ENCODE measurements at places on chromosomes 2 and 18.

DNA sequence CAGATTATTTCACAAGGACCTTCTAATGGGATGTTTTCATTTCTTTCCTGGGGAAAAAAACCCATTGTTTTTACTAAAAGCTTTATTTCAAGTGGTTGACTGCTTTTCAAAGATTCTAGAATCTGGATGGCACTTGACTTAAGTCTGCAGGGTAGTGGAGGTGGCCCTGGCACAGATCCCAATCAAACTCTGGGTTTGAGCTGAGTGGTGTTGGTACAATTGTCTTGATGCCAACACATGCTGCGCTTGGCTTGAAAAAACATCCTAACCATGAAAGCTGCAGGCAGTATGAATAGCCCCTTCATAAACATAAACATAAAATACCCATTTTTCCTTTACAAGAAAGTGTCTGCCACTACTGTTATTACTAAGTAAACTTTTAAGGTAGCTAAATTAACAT is 3.6 kb downstream of the PAPOLG start:
- DNase-seq, result no peak

DNA sequence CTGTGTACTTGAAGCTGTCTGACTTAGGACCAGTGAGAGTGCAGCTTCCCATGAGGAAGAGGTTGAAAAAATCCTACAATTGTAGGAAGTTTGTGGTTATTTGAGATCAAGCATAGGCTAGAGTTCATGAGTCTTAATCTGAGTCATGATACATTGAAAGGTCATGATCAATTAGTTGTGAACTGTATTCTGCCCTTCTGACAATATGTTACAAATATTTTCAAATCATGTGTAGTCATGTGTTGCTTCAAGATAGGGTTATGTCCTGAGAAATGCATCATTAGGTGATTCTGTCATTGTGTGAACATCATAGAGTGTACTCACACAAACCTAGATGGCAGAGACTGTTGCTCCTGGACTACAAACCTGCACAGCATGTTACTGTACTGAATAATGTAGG is 68.4 kb upstream of the MFF start:
- DNase-seq, result no peak

- no peak for DNase-seq
Observed at GRCh38 chr2:174013315-174013751, 48.2 kb upstream of the SP3 start.

DNA sequence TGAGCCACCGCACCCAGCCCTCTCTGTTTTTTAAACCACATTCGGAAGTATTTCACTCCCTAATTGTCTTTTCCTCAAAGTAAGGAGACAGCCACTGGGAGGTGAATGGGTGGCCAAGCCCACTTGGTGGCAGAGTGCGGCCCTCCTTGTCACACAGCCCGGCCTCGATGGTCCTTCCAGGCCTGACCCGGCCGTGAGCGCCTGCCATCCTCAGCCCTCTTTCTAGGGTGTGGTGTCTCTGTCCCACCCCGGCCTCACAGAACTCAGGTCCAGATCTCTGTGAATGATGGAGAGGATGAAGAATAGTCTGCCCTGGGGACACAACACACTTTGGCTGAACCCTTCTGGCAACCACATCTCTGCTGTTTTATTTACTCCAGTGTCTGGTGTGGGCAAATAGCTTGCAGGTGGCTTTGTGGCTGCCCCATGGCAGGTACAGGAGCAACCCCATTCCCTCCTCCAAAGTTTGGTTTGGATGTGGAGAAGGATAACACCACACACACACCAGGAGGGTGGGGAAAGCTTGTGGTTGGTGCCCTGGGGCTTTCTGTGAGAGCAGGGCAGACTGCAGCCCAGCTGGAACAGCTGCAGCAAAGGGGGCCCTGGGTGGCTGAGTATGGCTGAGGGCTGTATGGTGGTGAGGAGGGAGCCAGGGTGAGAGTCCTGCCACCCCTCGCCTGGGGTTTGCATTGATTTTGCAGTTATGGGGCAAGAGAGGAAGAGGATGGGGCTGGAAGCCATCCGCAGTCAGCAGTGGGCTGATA is 88.6 kb downstream of the FAM168B start:
- DNase-seq, result no peak

DNA sequence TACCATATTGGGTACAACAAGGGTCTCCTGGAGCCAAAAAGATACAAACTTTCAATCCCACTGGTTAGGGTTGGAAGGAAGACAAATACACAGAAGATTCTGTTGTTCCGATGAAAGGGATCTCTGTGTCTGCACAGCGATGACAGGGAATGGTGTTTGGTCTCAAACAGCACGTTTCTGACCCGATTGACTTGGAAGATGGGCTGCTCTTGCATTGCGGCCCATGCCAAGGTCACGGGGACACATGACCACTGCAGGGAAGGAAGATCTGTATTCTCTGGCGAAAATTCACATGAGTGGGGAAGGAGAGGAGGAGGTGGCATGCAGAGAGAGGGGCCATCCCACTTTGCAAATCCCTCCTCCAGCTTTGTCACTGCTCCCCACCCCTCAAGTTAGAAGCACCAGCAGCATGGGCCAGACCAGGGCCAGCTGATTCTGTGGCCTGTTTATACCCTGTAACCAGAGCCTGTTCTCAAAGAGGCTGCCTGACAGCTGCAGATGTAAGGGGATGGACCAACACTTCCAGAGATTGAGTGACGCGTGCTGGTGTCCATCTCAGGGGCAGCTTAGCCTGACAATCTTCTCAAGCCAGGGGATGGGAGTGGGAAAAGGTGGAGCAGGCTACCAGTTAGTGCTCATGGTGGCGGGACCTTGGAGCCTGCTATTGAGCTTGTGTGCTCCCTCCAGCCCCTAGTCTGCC is 57.2 kb downstream of the TNP1 start:
- DNase-seq, result no peak

DNA sequence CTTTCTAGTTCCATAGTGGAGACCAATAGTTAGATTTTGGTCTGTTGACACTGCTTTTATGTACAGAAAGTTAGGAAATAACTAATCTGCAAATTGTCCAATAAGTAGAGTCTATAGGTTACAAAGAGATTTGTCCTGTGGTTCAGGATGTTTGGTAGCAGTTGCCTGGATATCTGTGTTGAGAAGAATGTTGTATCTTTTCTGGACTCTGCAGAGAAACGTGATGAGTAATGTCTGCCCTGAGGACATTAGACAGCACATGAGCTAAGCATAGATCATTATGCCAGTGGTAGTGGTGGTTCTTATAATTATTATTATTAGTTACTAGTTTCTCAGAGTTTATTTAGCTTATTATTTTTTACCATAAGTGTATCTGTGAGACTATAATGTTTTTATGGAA is 65.8 kb downstream of the ANKRD62 start:
- DNase-seq, result no peak

GRCh38 chr2:153891051-153891450 is 19.3 kb downstream of the GALNT13 start:
- DNase-seq, result peak; percentile 46

GRCh38 chr18:48502906-48503305 is 35.9 kb upstream of the CTIF start:
- no peak for DNase-seq

DNA sequence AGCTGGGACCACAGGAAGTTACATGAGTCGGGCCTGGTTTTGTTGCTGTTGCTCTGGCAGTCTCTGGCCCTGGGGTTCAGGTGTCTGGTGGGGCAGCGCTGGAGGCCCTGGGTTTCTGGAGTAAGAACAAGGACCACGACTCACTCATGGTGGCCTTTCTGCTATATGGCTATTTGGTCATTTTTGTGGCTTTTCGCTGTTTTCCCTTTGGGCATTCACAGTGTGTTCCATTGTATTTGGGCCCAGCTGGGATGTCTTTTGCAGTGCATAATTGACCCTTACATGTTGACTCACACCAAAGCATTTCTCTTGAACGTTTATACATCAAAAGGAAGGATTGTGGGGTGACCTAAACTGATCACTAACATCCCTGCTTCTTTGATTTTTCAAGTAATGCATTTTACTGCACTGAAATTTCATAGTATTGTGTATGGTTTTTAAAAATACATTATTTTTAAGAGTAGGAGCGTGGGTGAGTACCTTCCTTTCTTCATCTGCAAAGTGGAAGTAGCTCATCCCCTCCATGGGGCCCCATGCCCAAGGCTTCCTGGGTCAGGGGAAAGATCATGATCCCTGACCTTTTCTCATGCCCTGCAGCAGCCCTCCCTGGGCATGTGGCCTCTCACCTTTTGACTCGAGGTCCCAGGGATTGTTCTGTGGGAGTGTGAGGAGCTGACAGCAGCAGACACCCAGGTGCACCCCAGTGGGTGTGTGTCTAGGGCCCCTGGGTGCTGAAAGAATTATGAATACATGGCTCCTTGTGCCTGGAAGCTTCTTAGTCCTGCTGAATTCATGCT is 225.5 kb downstream of the AGAP1 start:
- DNase-seq, result no peak

GRCh38 chr2:175599966-175600831 is 401.9 kb downstream of the LNPK start:
- DNase-seq, result peak; percentile 94

DNA sequence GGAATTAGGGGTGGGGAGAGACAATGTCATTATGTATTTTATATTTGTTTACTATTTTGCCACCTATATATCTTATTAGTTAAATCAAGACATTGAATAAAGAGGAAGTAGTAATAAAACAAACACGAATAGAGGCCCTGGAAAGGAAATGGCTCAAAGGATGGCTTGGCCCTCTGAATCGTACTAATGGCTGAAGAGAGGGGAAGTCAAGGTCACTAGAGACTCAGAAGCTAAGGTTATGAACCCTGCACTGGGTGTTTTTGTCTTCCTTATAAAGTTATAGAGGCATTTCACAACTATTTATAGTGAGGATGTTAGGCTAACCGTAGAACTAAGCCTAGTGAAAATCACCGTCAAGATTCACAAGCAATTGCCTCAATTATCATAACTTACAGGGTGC is 685.9 kb downstream of the ARHGAP15 start:
- peak; percentile 25 for DNase-seq

- DNase-seq, result peak; percentile 51
Observed at GRCh38 chr18:42183746-42184145, 228.7 kb downstream of the PIK3C3 start.

- no peak for DNase-seq
Observed at GRCh38 chr2:32852856-32853255, 93.9 kb upstream of the LTBP1 start.

GRCh38 chr18:77482190-77483085 is 232.8 kb downstream of the GALR1 start:
- DNase-seq, result no peak

- DNase-seq, result no peak
Observed at GRCh38 chr18:38576916-38577315, 1011.3 kb upstream of the CELF4 start.

DNA sequence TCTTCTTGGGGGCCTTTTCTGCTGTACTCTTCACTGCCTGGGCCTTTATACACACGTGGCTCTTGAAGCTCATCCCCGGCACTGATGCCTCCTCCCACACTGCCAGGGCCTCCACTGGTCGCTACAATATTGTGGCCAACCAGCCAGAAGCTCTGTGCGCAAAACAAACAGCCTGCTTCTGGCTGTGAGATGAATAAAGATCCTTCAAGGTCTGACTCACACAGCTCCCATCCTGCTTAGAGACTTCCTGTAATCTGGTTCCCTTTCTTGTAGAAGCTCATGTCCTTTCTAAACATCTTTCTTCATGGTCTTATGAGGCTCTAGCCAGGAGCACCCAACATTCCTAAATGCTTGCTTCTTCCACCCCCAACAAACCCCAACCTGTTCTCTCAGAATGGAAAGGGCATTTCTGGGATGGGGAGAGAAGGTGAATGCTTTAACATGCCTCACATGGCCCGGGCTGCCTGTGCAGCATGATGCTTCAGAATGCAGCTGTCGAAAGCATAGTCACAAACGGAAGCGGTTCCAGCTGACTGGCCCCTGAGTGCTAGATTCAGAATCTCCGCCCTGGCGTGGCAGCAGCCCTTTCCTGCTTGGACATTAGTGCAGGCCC is 24.6 kb downstream of the NRP2 start:
- DNase-seq, result peak; percentile 63

GRCh38 chr2:62309465-62310091 is 113.7 kb downstream of the B3GNT2 start:
- DNase-seq, result no peak

GRCh38 chr18:59451073-59451472 is 92.0 kb upstream of the LMAN1 start:
- DNase-seq, result no peak

DNA sequence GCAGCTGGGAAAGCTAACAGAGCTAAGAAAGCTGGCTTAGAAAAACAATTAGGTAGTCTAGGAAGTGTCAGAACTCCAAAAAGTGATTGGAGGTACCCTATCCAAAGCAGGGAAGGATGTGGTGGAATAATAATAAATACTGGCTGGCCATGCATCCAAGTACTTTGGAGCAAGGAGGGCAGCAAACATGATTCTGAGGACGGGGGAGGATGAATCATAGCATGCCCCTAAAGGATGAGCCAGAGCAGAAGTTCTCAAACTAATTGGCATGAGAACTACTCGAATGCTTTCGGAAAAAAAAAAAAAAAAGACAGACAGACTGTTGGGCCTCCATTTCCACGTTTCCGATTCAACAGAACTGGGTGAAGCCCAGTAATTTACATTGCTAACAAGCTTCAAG is 2.4 kb downstream of the CWC22 start:
- DNase-seq, result no peak

DNA sequence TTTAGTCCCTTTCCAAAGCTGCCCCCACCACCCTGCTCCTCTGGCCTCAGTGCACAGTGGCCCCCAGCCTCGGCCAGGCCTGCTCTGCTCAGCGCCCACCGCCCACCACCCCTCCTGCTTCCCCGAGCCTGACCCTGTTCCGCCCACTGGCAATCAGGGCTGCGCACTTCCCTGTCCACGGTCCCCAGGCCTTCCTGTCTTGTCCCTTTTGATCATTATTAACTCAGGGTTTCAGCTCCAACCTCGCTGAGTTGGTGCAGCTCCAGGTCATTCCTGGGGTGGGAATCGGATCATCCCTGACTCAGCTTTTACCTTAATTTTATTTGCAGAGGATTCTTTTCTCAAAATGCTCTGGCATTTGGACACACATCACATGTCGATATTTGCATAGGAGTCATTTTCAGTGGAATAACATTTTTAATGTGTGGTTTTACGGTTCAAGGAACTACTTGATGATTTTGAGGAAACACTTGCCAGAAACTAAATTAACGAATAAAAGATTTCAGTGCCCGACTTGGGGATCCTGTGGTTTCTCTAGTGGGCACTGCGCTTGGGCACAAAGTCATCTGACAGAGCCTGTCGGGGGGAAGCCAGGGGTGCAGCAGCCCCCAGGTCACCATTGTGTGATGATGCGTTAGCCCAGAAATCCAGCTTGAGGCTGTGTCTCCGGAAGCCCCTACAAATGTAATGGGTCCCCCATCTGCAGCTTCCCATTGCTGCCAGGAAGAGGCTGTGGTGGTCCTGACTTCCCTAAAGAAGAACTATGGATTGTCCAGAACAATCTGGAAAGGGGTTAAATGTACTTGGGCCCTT is 1.0 kb upstream of the ESPNL start:
- no peak for DNase-seq

- no peak for DNase-seq
Observed at GRCh38 chr2:136916131-136916530, 150.8 kb downstream of the THSD7B start.

DNA sequence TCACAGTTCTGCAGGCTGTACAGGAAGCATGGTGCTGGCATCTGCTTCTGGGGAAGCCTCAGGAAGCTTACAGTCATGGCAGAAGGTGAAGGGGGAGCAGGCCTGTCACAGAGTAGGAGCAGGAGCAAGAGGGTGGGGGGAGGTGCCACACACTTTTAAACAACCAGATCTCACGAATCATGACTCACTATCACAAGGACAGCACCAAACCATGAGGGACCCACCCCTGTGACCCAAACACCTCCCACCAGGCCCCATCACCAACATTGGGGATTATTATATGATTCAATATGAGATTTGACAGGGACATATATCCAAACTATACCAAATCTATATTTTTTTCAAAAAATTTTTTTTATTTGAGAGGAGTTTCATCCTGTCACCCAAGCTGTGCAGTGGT is 51.0 kb upstream of the GLS start:
- no peak for DNase-seq

- DNase-seq, result no peak
Observed at GRCh38 chr2:70717431-70718038, 50.5 kb downstream of the ADD2 start.

Data from retinal pigment epithelial cell (primary cell).